ENCODE measurements at places on chromosomes 12 and 14.

DNA sequence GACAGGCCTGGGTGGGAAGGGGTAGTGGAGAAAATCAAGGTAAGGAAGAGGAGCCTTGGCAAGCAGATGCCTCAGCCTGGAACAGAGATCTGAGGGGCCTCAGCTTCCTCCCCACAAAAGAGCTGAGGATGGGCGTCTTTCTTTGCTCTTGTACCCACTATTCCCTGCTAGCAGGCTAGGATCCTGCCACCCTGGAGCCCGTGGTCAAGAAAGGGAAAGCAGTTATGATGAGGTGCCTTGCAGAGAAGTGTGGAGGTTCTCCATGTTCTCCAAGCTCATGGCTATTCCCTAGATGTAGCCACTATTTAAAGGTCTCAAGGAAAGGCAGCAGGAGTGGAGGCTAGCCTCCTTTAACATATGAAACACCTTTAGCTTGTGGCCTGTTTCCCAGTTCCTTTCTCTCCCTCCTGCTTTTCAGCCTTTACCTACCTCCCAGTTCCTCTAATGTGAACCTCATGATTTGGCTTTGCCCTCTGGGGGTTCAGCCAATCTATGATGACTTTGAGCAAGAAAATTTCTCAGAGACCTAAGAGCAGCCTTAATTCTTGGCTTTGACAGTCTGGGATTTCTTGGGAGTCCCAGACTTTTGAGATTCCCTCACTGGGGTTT, 1.1 kb downstream of the IKZF4 start:
- no peak for DNase-seq

- DNase-seq: peak; percentile 72
Observed at GRCh38 chr14:22882529-22883172, 371 bp upstream of the REM2 start.

- DNase-seq: no peak
Observed at GRCh38 chr14:64074961-64075612, 219.1 kb downstream of the ESR2 start.

DNA sequence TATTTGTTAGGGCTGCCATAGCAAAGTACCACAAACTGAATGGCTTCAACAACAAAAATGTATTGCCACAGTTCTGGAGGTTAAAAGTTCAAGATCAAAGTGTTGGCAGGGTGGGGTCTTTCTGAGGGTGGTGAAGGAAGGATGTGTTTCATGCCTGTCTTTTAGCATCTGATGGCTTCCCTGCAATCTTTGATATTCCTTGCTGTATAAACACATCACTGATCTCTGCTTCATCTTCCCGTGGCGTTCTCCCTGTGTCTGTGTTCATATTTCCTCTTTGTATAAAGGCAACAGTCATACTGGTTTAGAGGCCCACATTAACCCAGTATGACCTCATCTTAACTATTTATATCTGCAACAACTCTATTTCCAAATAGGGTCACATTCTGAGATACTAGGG, 167.5 kb downstream of the BTG1 start:
- DNase-seq: no peak

DNA sequence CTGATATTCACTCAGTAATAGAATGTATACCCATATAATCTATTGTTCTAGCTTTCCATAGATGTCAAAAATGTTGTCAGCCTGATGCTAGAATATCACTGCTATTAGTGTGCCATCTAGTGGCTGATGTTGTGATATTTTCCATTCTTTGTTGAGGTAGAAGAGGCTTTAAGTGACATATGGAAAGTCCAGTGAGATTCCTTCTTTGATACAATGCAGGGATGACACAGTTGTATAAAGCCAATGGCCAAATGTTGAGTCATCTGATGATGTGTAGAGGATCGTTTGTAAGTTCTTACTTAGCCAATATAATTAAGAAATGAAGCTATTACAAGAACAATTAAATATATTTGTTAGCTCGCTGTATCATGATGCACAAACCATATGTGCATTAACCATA, 58.1 kb upstream of the PCED1B start:
- peak; percentile 75 for DNase-seq

DNA sequence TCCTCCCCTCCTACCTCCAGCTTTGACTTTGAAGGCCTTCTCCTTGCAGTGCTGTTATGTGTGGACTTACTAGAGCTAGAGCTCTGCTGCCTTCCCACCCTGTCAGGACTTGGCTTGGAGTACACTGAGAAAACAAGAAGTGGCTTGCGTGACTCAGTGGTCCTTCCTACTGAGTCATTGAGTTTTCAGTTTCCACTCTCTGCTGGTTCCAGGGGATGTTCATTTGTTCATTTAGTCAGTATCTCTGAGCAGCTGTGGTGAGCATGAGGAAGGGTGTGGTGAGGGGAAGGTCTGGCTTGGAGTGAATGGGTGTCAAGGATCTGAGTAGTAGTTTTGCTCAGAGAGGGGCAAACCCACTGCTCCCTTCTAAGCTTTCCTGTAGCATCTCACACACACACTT, 17.2 kb upstream of the ELK3 start:
- DNase-seq: no peak

- DNase-seq: no peak
Observed at GRCh38 chr12:80791863-80792262, 75.2 kb downstream of the MYF5 start.

DNA sequence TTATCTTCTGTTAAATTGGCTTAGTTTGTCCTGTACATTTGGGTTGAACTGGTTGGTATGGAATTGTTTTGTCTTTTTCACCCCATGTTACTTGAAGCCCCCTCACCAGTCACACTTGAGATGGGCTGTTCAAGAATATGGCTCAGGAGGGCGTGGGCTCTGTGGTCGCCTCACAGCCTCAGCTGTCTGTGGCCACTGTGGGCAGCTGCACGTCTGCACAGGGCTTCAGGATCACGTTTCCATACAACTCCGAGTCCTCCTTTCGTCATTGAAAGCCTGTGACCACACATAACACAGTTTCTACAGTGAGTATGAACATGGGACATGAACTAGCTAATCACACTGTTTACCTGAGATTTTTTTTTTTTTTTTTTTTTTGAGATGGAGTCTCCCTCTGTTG, 81.3 kb downstream of the MOK start:
- DNase-seq: no peak

- no peak for DNase-seq
Observed at GRCh38 chr12:130226771-130227170, 64.5 kb downstream of the FZD10 start.

DNA sequence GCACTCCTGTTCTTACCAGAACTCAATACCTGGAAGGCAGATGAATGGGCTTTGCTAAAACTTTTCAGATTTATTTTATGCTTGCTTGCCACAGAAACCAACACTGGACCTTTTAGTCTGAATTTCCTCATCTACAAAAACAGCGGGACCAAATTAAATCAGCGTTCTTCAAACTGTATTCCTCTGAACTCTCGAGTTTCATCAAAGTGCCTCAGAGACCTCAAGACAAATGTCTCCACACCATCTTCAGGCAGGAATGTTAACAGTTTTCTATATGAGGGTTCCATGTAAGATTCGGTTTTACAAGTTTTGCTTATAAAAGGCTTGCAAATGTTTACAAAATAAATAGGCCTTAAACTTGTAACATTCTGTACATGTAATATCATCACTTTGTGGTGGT, 74.6 kb downstream of the MED13L start:
- no peak for DNase-seq

DNA sequence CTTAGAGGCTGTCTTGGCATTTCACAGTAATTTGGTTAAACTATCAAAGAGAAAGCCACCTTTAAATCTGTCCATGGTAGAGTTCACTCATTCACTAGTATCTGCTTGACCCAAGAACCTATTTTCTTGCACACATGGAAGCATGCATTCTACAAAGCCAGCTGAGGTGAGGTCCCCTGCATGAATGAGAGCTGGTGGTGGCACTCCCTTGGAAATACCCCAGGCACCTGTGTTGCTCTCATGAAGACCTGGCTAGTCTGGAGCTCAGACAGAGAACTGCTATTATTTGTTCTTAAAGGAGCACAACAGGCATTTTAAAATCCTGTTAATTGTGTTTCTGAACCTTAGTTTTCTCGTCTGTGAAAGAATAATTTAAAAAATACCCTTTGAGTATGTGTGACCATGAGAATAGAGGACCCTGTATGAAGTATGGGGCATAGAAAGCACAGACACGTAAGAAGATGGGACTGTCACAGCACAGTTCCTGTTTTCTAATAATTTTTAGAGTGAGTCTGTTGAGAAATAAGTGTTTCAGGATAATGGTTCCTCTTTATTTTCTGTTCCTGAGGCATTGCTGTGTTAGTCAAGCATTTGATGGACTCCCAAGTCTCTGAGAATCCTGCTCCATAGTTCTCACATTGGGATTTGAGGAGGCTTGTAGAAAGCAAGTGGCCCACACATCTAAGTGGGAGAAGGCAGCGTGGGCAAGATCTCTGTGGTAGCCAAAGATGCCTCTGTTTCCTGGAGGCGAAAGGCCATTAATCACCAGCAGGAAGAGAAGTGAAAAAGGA, 10.9 kb downstream of the RGS6 start:
- DNase-seq: no peak

- no peak for DNase-seq
Observed at GRCh38 chr14:84064316-84065125, 1465.4 kb upstream of the FLRT2 start.

DNA sequence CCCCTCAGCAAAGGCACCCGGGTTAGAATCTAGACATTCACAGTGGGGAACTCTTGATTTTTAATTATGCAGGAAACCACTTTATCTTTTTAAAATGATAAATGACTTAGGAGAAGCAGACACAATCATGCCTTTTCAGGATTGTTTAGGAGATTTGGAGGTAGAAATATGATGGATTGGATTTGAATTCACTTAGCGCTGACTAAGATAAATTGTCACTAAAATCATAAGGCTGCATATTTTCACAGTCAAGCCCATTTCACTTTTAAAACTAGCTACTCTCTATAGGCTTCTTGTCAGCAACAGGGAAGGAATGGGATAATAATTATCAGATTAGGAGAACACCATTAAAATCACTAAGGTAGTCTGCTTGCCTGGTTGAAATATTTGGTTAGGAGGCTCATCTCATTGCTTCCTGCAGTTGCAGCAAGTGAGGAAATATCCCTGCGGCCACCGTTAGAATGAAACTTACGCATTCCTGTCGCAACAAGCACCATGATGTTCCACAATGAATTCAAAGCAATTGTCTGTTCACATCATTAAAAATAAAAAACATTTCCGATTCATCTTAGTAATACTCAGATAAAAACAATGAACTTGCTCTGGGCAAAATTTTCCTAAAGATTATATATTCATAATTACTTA, 31.9 kb downstream of the DACT1 start:
- no peak for DNase-seq

GRCh38 chr14:44297437-44297836, 209.6 kb downstream of the FSCB start:
- no peak for DNase-seq

DNA sequence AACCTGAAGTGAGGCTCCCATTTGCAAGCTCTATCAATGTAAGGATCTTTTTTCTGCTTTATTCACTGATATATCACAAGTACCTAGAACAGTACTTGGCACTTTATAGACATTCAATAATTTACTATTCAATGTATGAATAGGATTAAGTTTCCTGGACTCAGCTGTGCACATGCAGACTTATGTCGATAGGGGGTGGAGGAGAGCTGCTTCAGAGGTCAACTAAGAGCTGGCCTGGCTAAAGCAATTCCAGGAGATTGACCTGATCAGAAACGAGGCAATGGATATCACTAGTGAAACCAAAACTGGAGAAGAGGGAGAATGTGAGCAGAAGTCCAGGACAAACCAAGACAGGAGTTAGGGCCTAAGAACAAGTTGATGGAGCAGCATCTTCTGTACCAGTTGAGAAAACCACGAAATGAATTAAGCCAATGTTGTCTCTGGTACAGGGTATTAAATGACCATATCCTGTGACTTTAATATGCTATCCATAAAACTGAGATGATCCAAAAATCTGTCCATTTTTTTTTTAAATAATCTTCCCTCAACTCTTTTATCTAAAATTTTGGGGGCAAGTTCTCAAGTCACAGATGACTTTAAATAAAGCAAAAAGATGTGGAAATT, 169.2 kb downstream of the PIK3C2G start:
- peak; percentile 58 for DNase-seq

- no peak for DNase-seq
Observed at GRCh38 chr12:64773386-64773785, 14.2 kb upstream of the GNS start.

GRCh38 chr14:105151838-105152793, 16.5 kb downstream of the JAG2 start:
- no peak for DNase-seq

- DNase-seq: peak; percentile 13
Observed at GRCh38 chr12:57632073-57632957, 686 bp downstream of the B4GALNT1 start.

- DNase-seq: no peak
Observed at GRCh38 chr14:39847852-39848251, 415.6 kb upstream of the FBXO33 start.

- peak; percentile 48 for DNase-seq
Observed at GRCh38 chr12:12744546-12745305, 27.6 kb downstream of the CDKN1B start.

DNA sequence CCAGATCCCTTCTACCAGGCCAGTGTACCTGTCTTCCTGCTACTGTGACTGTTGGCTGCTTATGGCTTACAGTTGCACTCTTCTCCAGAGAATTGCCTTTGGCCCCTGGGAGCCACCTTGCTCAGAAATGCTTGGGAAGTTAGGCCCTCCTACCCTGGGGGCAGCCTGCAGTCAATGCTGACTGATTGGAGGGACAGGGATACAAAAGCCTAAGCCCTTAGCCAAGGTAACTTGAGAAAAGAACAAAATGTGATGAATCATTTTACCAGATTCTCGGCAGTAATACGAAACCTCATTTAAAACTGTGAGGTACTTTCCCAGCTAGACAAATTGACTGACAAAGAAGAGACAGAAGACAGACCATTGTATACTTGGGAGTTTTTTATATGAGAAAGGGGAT, 47.3 kb downstream of the PTCSC3 start:
- no peak for DNase-seq

DNA sequence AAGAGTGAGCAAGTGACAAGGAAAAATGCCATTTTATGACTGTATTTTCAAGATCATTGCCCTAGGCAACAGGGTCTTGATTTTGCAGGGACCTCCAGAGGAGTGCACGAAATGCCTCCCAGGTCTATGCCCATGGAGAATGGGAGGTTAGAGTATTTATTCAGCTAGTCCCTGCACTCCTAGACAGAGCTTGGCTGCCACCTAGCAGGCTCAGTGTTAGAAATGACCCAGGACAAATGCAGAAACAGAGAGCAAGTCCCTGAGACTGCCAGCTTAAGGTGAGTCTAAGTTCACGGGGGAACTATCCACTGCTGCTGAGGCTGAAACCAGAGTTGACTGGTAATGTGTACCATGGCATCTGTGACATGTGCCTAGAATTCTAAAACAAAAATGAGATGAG, 506.4 kb downstream of the MED13L start:
- DNase-seq: no peak

- no peak for DNase-seq
Observed at GRCh38 chr12:24948420-24948756, 513 bp downstream of the BCAT1 start.

- no peak for DNase-seq
Observed at GRCh38 chr14:63650256-63650952, 8.7 kb upstream of the WDR89 start.

DNA sequence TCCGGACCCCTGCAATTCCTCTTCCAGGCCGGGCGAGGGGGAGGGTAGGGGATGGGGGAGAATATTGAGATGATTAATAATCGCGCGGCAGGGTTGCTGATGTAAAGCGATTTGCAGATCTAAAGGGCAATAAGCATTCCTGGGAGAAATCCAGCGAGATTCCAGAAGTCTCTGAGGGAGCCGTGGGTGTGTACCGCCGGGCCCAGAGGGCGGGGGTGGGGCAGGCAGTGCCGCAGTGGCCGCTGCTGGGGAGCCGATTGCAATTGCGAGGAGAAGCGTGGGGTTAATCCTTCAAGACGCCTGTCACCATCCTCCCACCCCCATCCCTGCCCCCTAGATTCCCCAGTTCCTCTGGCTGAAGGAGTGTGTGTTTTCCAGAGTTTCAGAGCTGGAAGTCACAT, 16.4 kb downstream of the FOS start:
- DNase-seq: no peak

Data from NCI-H1092 treated with DMSO at 0.1 percent for 48 hours (cell line).